ENCODE measurements at places on chromosomes 11 and 22. TPM values are rescaled to one million over a fixed set of nuclear protein-coding genes. Genes with fewer than 3 reads are reported as not detected.

GRCh38 chr11:20192641-20193040 lies 32.4 kb upstream of the DBX1 start:
- no peak overlapping the region for H3K27ac ChIP-seq
- no peaks in the 10 kb centered on the region for H3K4me1 ChIP-seq
- no peak for DNase-seq
- no peaks in the 10 kb centered on the region for H3K27me3 ChIP-seq

DNA sequence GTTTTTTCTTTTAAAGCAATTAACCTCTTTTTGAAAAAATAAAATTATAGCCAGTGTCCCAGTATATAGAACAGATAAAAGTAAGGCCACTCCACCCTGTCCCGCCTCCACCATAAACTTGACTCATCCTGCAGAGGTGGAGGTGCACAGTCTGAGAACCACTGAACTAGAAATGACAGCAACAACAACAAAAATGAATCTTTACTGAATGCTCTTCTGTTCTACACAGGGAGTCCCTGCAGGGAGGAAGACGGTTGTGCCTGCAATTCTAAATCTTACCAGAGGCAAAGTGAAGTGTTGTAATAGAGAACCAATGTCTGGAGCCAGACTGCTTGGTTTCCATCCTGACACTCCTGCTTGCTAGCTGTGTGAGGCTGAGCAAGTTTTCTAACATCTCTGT lies 162.3 kb downstream of the FBXO7 start:
- no peaks in the 10 kb centered on the region for H3K36me3 ChIP-seq
- H3K27ac ChIP-seq = no peak overlapping the region
- no peak for DNase-seq
- H3K4me1 ChIP-seq = no peaks in the 10 kb centered on the region

GRCh38 chr11:60672255-60672654 lies 27.2 kb upstream of the MS4A8 start:
- H3K27ac ChIP-seq = no peak overlapping the region
- no peaks in the 10 kb centered on the region for H3K27me3 ChIP-seq
- H3K4me1 ChIP-seq = no peaks in the 10 kb centered on the region
- H3K36me3 ChIP-seq = no peaks in the 10 kb centered on the region
- no peak for DNase-seq

DNA sequence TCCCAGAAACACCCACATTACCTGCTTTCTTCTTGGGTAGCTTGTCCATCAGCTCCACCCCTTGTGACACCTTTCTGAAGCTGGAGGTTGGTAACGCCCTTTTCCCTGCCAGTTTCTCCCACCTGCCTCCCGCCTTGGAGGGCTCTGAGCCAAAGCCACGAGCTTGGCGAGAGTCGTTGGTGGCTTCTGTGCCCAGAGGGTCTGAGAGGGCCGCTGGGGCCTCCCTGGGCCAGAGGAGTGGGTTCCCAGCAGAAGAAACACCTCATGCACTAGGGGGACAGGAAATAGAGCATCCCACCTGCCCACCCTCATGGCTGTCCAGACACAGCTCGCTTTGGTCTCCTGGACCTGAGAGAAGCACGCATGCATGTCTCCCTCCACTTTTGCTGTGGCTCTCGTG lies 37.9 kb downstream of the B3GAT1 start:
- no peak for DNase-seq
- H3K27ac ChIP-seq = no peak overlapping the region
- H3K36me3 ChIP-seq = no peaks in the 10 kb centered on the region
- no peaks in the 10 kb centered on the region for H3K4me1 ChIP-seq
- no peak overlapping the region for H3K4me3 ChIP-seq

DNA sequence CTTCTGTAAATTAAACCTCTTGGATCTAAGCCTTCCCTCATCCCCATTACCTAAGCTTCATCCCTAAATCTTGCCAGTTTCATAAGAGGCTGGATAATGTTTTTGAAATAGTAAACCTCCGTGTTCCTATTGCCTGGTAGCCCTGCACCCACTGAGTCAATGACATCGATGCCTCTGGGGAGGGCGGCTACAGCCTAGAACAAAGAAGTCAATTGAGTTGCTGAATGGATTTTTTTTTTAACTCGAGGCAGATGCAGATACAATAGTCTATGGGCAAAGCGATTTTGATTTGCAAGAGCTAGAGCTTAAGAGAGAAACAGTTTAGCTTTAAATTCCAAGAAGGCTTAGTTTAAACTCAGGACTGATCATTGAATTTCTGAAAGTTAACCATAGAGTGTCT lies 121.3 kb downstream of the NECTIN1 start:
- no peaks in the 10 kb centered on the region for H3K27me3 ChIP-seq
- no peak overlapping the region for H3K27ac ChIP-seq
- DNase-seq = no peak
- no peaks in the 10 kb centered on the region for H3K4me1 ChIP-seq
- H3K36me3 ChIP-seq = no peaks in the 10 kb centered on the region

The BCO2 gene
- 0.84 TPM for total RNA-seq

The SCGB1D2 gene
- total RNA-seq = not detected

The EXPH5 gene
- 0.89 TPM for total RNA-seq

The IFITM10 gene
- total RNA-seq = 0.95 TPM

The TRIM66 gene
- total RNA-seq = 29.7 TPM
